ENCODE measurements at places on chromosomes 1 and 21.

- no peak for DNase-seq
Measured at GRCh38 chr1:243798726-243799125, 51.3 kb downstream of the AKT3 start.

DNA sequence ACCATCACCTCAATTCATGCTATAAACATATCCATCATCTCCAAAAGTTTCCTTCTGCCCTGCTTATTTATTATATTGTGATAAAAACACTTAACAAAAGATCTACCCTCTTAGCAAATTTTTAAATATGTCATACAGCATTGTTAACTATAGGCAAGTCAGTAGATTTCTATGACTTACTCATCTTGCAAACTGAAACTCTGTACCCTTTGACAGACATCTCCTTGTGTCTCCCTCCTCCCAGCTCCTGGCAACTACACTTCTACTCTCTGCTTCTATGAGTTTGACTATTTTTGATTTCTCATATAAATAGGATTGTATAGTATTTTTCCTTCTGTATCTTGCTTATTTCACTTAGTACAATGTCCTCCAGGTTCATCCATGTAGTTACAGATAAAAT lies 174.8 kb downstream of the TNFSF18 start:
- no peak for DNase-seq

DNA sequence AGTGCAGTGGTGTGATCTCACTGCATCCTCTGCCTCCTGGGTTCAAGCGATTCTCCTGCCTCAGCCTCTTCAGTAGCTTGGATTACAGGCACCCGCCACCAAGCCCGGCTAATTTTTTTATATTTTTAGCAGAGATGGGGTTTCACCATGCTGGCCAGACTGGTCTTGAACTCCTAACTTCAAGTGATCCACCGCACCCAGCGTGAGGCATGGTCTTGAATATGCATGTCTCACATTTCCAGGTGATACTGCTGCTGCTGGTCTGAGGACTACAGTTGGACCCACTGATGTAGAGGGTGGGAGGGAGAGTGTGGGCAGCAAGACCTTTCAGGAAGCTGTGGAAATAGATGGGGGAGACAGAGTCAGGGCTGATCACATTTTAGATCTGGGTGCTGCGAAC lies 21.9 kb upstream of the ASAP3 start:
- DNase-seq = no peak

DNA sequence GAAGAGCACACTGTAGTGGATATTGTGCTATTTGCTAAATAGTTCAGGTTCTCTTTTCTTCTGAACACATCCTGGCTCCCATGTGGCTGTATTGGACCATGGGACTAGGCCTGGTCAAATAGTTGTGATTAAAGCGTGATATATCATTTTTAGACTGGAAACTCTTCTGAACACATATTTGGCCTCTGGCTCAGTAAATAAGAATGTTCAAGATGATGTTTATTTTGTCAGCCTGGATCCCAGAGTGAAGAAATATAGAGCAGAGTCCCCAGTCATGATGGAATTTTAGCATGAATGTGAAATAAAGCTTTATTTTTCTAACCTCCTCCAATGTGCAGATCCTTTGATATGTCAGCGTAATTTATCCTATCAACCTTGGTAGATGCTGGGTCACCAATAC lies 542.6 kb downstream of the ADGRL2 start:
- DNase-seq = no peak

GRCh38 chr1:110671361-110671760 lies 3.4 kb downstream of the KCNA3 start:
- DNase-seq = no peak

DNA sequence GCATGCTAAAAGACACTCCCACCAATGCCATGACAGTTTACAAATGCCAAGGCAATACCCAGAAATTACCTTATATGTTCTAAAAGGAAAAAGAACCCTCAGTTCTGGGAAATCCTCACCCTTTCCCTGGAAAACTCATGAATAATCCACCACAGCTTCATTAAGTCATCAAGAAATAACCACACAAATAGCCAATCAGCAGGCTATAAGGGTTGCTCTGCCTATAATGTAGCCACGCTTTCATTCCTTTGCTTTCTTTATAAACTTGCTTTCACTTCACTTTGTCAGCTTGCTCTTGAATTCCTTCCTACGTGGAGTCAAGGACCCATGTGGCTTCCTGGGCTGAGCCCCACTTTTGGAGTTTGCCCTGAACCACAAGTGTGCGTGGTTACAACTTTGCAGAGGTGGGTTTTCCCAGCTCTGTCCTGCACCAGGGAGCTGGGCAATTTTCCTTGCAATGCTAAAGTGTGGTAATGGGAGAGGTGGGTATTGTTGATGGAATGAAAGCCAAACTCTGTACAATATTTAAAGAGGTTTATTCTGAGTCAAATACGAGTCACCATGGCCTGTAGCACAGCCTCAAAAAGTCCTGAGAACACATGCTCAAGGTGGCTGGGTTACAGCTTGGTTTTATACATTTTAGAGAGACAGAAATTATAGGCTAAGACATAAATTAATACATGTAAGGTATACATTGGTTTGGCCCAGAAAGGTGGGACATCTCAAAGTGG lies 42.2 kb upstream of the COG2 start:
- DNase-seq = no peak

- no peak for DNase-seq
Measured at GRCh38 chr1:63975481-63975880, 201.7 kb downstream of the ROR1 start.

GRCh38 chr1:24329797-24330543 lies 10.8 kb downstream of the GRHL3 start:
- DNase-seq = no peak

DNA sequence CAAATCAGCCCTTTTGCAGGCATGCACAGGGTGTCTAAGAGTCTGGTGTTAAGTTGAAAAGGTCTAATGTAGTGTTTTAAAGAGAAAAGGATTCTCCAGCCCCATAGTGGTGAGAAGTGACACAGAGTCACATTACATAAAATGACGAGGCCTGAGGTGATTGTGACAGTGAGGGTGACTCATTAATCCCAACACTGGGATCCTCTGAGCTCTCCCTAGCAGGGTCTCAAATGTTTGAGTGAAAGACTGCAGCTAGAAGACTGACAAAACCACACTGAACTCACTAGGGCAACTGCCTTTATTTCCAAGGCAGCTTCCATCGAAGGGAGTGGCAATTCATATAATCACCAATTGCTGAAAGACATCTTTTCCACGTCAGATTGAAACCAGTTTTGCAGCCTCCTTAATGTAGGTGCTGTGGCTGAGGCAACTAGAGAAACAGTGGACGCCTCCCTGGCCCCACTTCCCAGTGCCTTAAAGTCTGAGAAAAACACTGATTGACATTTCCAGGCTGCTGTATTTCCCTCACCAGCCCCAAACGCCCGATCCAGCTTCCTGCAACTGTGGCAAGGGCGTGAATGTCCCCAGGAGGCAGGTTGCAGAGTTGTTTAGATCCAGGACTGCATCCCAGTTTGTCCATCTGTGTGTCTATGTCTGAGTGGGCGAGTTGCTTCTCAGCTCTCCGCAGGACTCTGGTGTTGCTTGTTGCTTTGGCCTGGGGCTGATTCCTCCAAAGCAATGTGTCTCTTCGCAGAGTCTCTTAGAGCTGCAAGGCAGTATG lies 81.4 kb downstream of the RUNX1 start:
- DNase-seq = no peak

- no peak for DNase-seq
Measured at GRCh38 chr1:232877365-232878028, 72.3 kb downstream of the MAP10 start.

DNA sequence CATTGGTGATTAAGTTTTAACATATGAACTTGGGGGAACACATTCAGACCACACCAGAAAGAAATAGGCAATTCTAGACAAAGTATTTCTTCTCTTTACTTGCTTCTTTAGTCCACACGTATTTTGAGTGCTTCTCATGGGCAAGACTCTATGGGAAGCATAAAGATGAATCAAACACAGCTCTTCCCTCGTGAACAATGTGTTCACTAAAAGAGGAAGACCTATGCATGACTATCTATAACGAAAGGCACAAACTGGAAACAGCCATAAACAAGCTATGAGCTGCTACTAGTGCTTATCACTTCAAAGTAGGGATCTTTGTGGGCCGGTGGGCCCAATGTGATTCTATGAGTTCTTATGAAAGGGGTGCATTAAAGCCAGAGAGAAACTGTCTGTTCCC lies 53.0 kb upstream of the PRDX6 start:
- DNase-seq = no peak

- no peak for DNase-seq
Measured at GRCh38 chr1:183126528-183126927, 59.5 kb upstream of the LAMC2 start.

DNA sequence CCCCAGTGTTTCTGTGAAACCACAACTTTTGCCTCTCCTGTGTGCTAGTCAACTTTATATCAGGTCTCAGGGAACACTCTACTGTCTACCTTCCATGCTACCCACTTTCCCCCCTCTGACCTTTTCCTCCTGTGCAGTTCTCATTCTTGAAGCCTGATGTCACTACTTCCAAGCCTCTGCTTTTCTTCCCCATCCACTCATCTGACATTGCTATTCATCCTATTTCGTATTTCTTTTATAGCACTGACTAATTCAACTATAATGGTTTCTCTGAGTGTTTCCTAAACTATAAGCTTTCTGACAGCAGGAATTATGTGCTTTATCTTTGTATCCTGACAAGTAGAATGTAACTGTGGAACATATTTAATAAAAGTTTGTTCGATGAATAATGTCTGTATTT lies 18.2 kb upstream of the DPH5 start:
- no peak for DNase-seq
